ENCODE measurements at places on chromosomes 6 and 20.
A peak's percentile ranks its signal among the peaks of the same experiment; 100 is the strongest.

DNA sequence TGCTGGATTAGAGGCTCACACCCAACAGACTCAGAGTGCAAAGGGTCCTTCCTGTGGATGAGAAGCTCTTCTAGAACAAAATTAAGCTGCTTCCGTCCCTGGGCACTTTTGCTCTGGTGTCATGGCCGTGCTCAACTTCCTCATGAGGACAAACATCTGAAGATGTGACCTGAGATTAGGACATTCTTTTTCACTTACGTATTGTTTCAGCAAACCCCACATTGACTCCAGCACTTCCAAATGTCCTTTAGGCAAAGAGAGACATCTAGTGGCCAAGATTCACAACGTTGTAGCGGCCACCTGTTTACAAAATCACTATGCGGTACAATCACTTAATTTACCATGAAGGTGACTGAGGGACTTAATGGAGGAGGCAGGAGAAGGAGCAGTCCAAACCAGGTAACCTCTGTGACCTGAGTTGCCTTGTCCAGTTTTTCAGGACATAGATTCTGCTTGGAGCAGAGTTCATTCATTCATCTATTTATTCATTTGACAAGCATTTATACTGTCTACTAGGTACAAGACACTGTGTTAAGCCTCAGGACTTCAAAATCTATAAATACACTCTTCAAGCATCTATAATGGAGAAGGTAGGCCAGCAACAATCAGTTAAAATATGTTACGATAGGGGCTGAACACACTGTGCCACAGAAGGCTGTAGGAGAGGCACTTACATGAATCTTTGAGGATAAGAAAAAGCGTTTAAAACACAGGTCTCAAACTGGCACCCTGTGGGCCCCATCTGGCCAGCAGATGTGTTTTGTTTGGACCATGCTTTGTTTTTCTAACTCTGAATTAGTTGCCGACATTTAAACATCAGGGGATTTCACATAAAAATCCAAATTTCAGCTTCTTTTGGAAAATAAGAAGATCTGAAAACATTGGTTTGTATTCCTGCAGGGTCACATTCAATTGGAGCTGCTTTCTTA, 5.6 kb upstream of the ADGRF1 start:
- DNase-seq: peak; percentile 78

GRCh38 chr6:489001-489400, 97.4 kb downstream of the IRF4 start:
- DNase-seq: no peak

DNA sequence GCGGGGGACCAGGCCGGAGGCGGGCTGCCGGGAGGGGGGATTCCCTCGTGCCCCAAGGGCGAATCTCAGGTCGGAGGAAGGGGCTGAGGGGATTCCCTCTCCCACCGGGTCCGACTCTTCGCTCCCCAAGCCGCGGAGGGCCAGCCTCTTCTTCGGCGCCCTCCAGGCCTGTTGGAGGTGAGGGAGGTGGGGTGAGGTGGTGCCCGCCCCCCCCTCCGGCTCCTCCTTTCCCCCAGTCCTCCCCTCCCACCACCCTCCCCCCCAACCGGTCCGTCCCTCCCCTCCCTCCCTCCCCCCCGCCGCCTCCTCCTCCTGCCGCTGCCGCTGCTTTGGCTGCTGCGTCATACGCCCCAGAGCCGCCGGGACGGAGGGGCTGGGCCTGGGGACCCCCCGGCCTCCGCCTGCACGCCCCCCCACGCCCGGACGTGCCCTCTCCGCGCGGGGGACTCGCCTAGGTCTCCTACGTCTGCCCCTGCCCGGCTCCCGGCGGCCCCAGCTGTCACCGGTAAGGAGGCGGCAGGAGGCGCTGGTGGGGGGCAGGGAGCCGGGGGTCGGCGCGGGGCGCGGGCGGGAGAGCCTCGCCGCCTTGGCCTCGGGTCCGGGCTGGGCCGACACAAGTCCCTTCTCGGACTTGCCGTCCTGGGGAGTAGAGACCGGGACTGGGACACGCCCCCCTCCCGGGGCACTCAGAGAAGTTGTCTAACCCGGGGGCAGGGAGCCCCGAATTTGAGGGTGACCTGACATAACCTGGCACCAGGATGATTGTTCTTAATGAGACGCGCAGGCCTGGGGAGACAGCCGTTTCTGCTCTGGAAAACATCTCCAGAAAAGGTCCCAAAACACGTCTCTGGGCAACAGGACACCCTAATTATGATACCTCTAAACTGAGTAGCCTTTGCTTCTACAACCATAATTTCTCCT, at the start of gene PHF1:
TSS of gene PHF1 (plus strand) at position 304 of the 921 bp plus-strand sequence. CDS start 1,250 bp downstream, outside the sequence.
- peak; percentile 62 for DNase-seq

DNA sequence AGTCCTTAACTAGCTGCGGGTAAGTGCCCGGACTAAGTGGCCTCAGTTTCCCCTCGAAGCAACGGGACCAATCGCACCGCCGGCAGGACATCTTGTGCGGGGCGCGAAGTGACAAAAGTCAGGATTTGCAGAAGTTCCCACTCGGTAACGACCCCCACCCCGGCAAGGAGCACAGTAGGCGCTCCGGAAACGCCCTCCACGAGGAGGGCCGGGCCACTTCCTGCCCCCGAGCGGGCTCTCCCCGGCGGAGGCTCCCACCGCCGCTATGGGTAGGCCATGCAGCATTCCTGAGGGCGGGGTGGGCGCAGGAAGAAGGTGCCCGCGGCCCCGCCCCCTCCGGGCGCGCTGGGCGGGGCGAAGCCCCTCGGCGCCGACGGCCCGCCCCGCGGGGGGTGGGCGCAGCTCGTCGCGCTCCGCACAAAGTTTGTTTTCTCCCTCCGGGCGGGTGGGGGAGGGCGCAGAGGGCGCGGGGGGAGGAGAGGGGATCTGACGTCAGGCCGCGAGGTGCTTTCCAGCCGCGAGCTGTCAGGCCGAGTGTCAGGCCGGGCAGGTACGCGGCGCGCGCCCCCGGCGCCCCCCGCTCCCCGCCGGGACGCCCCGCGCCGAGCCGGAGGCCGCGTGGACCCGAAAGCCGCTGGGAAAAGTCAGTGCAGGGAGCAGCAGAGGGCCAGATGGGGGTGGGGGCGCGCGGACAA, at the start of gene TGIF2:
TSS of gene TGIF2 (plus strand) at position 495 of the 695 bp plus-strand sequence. CDS start 5,178 bp downstream, outside the sequence.
- DNase-seq: peak; percentile 67
